Activated naive CD8-positive, alpha-beta T cell treated with anti-CD3 and anti-CD28 coated beads for 36 hours (primary cell): ENCODE measurements at places on chromosomes 6 and 20. TPM values are rescaled to one million over a fixed set of nuclear protein-coding genes. Genes with fewer than 3 reads are reported as not detected.

- DNase-seq, result no peak
- H3K27me3 ChIP-seq, result peaks cover 2% of the 10 kb centered on the region
- no peaks in the 10 kb centered on the region for H3K36me3 ChIP-seq
- H3K27ac ChIP-seq, result no peak overlapping the region
- H3K4me3 ChIP-seq, result no peak overlapping the region
- H3K4me1 ChIP-seq, result no peaks in the 10 kb centered on the region
Measured at GRCh38 chr6:134093007-134093573, 40.7 kb upstream of the SLC2A12 start.

DNA sequence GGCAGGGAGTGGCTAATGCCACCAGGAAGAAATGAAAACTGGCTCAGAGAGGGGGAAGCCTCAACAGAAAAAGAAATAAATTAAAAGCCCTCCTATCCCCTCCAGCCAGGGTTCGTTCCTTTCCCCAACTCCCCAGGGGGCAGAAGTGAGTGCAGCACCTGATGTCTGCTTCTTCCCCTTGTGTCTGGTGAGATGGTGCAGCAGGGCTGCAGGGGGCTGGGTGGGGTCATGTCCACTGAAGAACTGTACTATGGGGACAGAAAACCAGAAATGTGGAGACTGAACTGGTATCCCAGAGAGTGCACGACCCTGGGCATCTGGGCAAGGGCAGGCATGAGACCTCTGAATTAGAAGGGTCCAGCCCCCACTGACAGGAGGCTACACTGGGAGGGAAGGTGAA is 4.0 kb downstream of the EGFL8 start:
- H3K27me3 ChIP-seq, result no peaks in the 10 kb centered on the region
- H3K4me3 ChIP-seq, result no peak overlapping the region
- H3K4me1 ChIP-seq, result peaks cover 11% of the 10 kb centered on the region
- no peak for DNase-seq

Gene SLC17A2
- total RNA-seq, result not detected

GRCh38 chr20:32980131-32980941 is 23.9 kb downstream of the SUN5 start:
- H3K4me1 ChIP-seq, result peaks cover 8% of the 10 kb centered on the region
- H3K36me3 ChIP-seq, result peaks cover 3% of the 10 kb centered on the region
- no peaks in the 10 kb centered on the region for H3K27me3 ChIP-seq
- no peak overlapping the region for H3K4me3 ChIP-seq
- no peak for DNase-seq
- no peak overlapping the region for H3K27ac ChIP-seq

GRCh38 chr6:39666706-39667489 is 58.3 kb downstream of the KIF6 start:
- no peak overlapping the region for H3K27ac ChIP-seq
- no peak overlapping the region for H3K4me3 ChIP-seq
- no peaks in the 10 kb centered on the region for H3K36me3 ChIP-seq
- no peak for DNase-seq

GRCh38 chr20:33252460-33252859 is 16.7 kb downstream of the BPIFA1 start:
- H3K27ac ChIP-seq, result no peak overlapping the region
- no peaks in the 10 kb centered on the region for H3K4me1 ChIP-seq
- H3K36me3 ChIP-seq, result no peaks in the 10 kb centered on the region

- peaks cover 9% of the 10 kb centered on the region for H3K36me3 ChIP-seq
- peak overlapping the region; percentile 97 for H3K4me3 ChIP-seq
- H3K27ac ChIP-seq, result peak overlapping the region; percentile 97
Measured at GRCh38 chr20:32742322-32743236, 688 bp downstream of the COMMD7 start.
